ENCODE measurements at places on chromosomes 11 and 22.

DNA sequence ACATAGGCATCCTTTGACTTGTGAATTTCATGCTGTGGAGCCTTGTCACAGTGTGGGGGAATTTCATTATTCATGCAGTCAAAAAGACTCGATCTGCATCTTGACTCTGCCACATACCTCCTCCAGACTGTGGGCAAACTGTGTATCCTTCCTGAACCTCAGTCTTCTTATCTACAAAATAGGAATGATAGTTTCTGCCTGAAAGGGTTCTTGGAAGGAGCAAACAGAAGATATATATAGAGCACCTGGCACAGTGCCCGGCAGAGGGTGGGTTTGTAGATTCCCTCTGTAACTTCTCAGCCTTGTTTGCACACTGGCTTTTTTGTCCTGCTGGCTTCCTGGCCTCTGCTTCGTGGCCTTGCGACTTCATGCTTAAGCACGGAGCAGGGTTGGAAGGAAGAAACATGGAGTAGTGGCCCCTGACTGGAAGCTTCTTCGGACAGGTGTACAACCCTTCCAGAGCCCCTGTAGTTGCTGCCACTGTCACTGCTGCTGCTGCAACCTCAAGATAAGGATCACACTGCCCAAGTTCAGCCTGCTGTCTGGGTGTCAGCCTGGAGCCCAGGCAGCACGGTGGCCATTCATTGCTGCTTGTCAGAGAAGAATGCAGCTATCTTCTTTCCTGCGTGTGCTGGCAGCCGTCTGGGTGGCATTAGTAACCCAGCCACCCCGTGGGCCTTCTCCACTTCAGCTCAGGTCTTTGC lies 106.4 kb downstream of the MICAL2 start:
- DNase-seq, result no peak

- no peak for DNase-seq
Observed at GRCh38 chr11:34298871-34299270, 58.9 kb downstream of the ABTB2 start.

GRCh38 chr11:57979532-57980079 lies 44.1 kb upstream of the OR9Q1 start:
- no peak for DNase-seq

DNA sequence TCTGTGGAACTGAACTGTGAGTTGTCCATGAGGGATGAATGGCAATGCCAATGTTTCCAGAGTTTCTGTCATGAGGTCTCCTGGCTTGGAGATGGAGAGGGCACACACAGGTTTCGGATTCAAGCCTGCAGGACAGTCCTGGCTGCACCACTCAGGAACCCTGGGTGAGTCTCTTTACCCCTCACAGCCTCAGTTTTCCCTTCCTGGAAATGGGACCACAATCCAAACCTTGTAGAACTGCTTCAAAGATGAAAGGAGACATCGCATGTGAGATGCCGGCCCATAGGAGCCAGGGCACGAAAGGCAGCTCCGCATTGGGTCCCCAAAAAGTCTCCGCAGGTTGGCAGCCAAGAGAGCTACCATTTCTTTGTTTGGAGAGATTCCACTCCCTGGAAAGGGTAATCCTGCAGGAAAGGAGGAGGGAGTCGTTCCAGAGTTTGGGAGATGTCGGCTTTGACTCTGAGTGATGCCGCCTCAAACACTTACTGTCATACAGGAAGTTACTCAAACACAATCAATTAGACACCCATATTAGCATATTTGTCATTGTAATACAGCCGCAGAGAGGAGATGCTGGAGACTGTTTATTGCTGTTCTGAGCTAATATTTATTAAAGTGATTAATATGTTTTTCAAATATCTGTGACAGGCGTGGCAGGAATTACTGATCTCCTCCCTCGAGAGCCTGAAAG lies 318.3 kb downstream of the MN1 start:
- DNase-seq, result peak; percentile 41

GRCh38 chr11:73227571-73228211 lies 9.6 kb downstream of the P2RY2 start:
- DNase-seq, result no peak

DNA sequence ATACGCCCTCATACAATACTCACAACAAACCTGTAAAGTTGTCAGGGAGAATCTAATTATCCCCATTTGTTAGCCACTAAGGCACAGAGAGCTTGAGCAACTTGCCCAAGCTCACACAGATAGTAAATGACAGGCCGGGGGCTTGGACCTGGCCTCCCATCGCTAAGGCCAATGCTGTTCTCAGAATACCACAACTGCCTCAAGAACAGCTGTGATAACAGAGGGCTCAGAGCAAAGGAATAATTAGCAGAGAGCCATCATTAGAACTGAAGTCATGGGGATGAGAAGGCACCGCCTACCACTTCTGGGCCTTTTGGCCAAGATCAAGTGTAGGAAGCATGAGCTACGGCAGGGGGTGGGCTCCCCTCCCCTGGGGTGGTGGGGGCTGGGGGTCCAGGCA lies 98.6 kb downstream of the FEZ1 start:
- DNase-seq, result no peak

- no peak for DNase-seq
Observed at GRCh38 chr11:82355313-82355823, 378.3 kb downstream of the FAM181B start.

- no peak for DNase-seq
Observed at GRCh38 chr11:64259533-64260067, 8.3 kb downstream of the PLCB3 start.

GRCh38 chr11:4416816-4417215 lies 23.3 kb upstream of the TRIM21 start:
- no peak for DNase-seq

- no peak for DNase-seq
Observed at GRCh38 chr11:127028648-127029047, 28.1 kb upstream of the KIRREL3 start.

DNA sequence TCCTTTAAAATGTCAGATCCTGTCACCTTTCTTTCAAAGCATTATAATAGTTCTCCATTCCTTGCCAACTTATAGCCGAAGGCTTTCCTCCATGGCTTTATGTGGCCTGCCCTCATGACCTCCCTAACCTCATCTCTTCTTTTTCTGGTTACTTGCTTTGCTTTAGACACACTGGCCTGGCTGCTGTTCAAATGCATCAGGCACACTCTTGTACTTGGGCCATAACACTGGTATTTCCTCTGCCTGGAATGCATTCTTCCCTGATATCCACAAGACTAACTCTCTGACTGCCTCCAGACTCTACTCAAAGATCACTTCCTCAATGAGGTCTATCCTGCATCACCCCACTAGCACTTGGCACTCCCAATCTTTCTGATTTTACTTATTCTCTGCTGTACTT lies 710.3 kb downstream of the KCNA4 start:
- peak; percentile 90 for DNase-seq

- peak; percentile 91 for DNase-seq
Observed at GRCh38 chr11:17972987-17973386, 39.9 kb downstream of the SERGEF start.

- no peak for DNase-seq
Observed at GRCh38 chr11:19377881-19378280, 137.1 kb upstream of the E2F8 start.

DNA sequence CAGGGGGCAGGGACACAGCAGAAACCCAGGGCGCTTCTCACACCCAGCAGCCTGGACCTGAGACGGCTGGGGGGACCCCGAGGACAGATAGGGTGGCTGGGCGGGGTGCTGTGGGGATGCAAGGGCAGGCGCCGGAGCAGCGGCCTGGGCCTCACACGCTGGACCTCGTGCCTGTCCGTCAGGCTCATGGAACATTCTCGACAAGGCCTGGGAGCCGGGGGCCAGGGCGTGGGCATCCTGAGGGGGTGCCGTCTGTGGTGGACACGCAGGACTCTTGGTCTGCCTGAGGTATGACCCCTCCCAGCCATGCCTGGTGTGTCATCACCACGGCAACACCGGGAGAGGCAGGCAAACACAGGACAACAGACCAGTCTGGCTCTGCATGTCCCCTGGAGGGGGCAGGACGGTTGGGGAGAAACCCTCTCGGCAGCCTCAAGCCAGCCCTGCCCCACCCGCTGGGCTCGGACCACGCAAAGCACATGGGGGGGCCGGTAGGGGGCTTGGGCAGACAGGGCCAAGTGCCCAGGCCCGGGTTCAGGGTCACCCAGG lies 21.4 kb downstream of the MRPL23 start:
- DNase-seq, result no peak

All from fibroblast of skin of right quadriceps (primary cell).